ENCODE measurements at places on chromosomes 6 and 20. TPM values are rescaled to one million over a fixed set of nuclear protein-coding genes. Genes with fewer than 3 reads are reported as not detected.
A peak's percentile ranks its signal among the peaks of the same experiment; 100 is the strongest.

DNA sequence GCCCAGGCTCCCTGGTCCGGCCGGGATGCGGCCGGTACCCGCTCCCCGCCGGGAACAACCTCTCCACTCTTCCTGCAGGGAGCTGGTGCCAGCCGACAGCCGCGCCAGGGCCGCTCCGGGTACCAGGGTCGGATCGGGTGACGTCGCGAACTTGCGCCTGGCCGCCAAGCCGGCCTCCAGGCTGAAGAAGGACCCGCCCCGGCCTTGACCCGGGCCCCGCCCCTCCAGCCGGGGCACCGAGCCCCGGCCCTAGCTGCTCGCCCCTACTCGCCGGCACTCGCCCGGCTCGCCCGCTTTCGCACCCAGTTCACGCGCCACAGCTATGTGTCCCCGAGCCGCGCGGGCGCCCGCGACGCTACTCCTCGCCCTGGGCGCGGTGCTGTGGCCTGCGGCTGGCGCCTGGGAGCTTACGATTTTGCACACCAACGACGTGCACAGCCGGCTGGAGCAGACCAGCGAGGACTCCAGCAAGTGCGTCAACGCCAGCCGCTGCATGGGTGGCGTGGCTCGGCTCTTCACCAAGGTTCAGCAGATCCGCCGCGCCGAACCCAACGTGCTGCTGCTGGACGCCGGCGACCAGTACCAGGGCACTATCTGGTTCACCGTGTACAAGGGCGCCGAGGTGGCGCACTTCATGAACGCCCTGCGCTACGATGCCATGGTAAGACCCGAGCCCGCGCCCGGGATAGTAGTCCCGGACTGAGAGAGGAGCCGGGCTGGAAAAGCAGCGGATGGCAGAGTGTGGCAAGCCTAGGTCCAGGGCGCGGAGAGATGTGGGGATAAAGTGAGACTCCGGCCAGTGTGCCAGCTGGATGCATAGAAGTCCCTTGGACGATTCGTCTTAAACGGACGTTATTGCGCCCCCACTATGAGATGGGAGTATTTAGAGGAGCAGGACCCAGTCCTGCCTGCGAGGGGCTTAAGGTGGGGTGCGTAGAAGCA lies at the start of gene NT5E:
Gene NT5E, plus strand, starts transcription at position 266 of the 942 bp plus-strand sequence. Its CDS starts 57 bp downstream, at position 323.
- DNase-seq = peak; percentile 41

DNA sequence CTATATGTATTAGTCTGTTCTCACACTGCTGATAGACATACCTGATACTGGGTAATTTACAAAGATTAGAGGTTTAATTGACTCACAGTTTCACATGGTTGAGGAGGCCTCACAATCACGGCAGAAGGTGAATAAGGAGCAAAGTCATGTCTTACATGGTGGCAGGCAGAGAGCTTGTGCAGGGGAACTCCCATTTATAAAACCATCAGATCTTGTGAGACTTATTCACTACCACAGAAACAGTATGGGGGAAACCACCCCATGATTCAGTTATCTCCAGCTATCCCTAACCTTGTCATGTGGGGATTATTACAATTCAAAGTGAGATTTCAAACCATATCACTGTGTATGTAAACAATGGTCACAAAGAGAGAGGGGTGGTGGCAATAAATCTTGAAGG lies 6.6 kb downstream of the CST8 start:
- DNase-seq = no peak

Gene PGC
- total RNA-seq = not detected

Gene CTAGE9
- not detected for total RNA-seq

DNA sequence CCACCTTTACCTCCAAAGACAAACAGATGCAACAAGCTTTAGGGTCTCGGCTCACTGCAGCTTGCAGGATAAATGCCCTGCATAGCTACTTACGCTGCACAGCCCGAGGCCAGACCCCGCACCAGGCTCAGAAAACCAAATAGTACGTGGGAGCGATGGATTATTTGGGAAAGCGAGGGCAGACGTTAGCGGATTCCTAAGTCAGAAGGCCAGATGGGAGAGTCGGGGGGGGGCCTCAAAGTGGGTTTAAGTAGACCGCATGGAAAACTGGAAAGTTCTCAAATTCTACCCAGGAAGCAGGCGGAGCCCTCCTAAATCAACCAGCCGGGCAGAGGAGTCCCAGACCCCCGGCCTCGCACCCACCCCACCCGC lies 382 bp downstream of the SFT2D1 start:
- no peak for DNase-seq

Gene LCA5
- total RNA-seq = 1.8 TPM

DNA sequence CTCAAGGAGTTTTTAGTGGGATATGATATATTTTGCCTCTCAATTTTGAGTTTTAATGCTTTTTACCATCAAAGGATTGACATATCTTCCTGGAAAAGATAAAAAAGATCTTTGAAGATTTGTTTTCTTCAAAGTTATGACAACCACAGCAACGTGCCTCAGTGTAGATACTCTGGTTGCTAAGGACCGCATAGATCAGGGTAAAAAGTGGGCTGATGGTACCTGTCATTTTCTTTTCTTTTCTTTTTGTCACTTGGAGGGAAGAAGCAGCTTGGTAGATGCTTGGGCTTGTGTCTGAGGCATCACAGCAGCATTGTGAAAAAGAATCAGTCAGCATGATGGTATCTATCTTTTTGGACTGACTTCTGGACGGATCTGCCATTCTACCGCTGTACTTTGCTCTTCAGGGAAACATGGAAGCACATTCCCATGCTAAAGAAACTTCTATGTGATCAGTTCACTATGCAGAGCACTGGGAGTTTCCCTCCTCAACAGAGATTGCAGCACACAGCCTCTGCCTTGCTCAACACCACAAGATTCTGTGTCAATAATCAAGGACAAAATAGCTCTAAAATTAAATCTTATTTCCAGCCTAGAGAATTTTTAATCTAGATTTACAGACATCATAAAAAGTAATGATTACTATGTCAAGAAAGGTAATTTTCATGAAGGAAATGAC lies 54.8 kb upstream of the SGK1 start:
- DNase-seq = peak; percentile 59

DNA sequence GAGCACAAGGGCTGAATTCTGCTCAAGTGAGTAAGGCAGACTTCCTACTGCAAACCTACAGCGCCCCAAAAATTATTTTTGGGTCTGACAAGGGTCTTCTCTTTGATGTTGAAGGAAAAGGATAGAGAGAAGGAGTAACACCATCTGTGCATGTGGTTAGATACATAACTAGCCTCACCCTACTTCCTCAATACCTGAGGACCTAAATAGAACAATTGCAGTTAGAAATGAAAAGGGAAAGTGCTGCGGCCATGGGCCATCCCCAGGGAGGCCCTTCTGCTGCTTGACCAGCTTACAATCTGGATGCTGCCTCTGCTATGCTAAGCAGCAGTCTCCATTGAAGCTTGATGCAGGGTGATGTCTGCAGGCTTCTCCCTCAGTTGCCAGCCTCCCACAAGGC lies 63.2 kb upstream of the ARMH2 start:
- no peak for DNase-seq

GRCh38 chr6:33547499-33547898 lies 32.6 kb downstream of the BAK1 start:
- DNase-seq = no peak

DNA sequence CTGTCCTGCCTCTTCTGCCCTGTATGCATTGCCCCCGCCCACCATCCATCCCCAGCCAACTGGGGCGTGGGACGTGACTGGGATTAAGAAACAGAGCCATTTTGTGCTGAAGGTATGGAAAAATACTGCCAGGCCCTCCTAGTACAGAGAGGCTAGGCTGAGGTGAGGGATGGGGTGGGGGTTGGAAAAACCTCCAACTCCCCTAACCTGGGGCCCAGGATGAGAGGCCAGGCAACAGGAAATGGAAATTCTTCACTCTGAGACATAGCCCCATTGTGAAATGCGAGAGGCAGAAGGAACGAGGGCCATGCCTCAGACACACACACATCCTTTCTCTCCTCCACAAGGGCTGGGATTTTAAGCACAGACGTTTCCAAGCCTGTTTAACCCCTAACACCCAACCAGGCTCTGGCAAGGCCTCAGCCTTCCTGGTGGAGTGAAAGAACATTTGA lies 19.9 kb downstream of the KCNK5 start:
- no peak for DNase-seq

- DNase-seq = no peak
Observed at GRCh38 chr6:1062786-1063545, 248.9 kb upstream of the FOXQ1 start.

DNA sequence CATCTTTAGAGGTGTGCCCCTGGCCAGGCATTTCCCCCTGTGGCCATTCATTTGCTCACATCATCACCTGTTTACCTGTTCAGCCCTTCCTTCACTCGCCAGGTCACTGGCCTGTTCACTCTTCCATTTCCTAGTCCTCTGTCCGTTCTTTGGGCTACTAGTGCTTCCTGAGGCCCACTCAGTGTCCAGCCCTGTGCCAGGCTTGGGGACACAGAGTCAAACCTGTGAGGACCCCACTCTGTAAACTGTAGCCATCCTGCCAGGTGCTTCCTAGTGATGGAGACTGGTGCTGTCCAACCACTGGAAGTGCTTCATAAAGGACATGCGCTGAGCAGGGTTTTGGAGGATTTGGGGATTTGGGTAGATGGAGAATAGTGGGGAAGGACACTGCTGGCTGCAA lies 3.5 kb downstream of the DLGAP4 start:
- DNase-seq = peak; percentile 18

DNA sequence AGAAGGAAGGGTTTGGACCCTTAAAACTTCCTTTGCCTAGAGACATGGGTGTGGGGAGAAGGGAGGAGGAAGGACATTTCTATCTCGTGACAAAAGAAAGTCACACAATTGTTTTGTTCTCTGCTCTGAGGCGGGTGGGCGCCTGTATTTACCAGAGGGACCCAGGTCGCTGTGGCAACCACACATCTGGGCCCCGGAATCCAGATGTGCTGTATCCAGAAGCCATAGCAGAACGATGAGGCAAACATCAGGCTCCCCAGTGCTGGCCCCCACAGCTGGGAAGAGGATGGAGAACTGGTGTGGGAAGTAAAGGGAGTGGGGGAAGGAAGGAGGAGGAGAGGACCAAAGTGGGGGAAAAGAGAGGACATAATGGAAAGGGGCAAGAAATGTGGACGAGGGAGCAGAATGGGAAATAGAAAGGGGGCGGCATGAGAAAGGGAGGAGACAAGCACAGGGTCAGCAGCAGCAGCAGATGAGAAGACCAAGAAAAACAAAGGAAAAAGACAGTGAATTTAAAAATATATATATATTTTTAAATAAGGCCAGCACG lies 3.4 kb upstream of the TNXB start:
- DNase-seq = peak; percentile 65

Gene HLA-DRA
- 164 TPM for total RNA-seq

Gene C6orf15
- 17.8 TPM for total RNA-seq

Gene F13A1
- total RNA-seq = 46.5 TPM

DNA sequence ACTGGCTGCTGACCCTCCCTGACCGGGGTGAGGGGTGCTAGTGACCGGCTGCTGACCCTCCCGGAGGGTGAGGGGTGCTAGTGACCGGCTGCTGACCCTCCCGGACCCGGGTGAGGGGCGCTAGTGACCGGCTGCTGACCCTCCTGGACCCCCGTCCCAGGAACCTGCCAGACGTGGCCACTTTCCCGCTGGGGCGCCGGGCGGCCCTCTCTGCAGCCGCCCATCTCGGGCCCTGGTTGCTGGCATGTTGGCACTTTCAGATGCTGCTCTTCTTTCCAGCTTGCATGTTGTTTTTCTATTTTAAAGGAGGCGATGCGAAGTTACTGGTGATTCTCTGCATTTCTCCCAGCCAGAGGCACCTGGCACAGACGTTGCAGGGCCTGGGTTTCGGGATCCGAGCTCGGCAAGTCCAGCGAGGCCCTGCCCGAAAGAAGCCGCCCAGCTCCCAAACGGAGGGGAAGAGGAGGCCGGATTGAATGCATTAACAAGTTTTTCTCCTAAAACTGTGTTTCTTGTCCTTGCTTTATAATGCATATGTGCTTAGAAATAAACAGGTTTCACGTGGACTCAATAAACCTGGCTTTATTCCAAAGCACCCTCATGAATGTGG lies 34.4 kb downstream of the FRMD1 start:
- no peak for DNase-seq

Gene VSTM2L
- total RNA-seq = 6.6 TPM

GRCh38 chr6:42339991-42340401 lies 111.7 kb downstream of the TRERF1 start:
- DNase-seq = no peak

DNA sequence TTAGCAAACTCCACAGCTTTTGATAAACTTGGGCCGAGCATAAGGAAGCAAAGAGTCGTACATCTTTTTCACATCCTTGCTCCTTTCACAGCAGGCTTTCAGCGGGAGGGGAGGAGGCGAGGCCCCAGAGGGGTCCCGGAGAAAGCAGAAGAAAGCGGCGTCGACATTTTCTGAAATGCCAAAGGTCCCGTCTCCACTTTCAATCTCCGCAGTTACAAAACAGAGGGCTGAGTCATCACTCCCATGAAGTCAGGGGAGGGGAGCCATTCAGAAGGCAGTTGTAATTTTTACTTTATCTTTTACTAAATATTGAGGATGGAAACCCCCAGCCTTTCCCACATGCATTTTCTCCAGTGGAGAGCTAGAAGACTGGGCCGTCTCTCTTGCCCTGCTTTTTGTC lies 174.2 kb upstream of the THBS2 start:
- no peak for DNase-seq

GRCh38 chr6:37528541-37528940 lies 28.8 kb upstream of the CCDC167 start:
- no peak for DNase-seq

GRCh38 chr6:113733381-113733780 lies 123.8 kb upstream of the MARCKS start:
- DNase-seq = no peak

Gene NMBR
- total RNA-seq = not detected

GRCh38 chr6:43310624-43311023 lies 2.0 kb upstream of the CRIP3 start:
- no peak for DNase-seq

DNA sequence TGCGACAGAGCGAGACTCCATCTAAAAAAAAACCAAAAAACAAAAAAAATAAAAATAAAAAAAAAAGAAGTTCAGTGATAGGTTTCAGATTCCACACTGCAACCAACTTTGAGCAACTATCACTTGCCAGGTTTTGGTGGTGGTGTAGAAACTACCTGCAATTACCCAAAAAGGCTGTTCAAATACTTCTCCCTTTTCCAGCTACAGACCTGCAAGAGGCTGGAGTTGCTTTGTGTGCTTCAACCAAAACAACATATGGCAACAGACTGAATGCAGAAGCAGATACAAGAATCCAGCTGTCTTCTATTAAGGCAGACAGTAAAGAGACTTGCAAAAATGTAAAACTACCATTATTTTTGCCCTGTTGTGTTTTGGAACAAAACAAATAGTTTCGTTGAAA lies 9.3 kb upstream of the BCAS1 start:
- DNase-seq = no peak

Measured in lower leg skin (tissue), 4 donors.